ENCODE measurements at places on chromosomes 11 and 22.

- no peak for DNase-seq
These were observed 8.0 kb upstream of the MRPL16 start for GRCh38 chr11:59818572-59818971.

- no peak for DNase-seq
These were observed 1.0 kb upstream of the FKBP2 start for GRCh38 chr11:64239662-64240434.

GRCh38 chr11:69467646-69468045 is 13.8 kb upstream of the LINC01488 start:
- no peak for DNase-seq

DNA sequence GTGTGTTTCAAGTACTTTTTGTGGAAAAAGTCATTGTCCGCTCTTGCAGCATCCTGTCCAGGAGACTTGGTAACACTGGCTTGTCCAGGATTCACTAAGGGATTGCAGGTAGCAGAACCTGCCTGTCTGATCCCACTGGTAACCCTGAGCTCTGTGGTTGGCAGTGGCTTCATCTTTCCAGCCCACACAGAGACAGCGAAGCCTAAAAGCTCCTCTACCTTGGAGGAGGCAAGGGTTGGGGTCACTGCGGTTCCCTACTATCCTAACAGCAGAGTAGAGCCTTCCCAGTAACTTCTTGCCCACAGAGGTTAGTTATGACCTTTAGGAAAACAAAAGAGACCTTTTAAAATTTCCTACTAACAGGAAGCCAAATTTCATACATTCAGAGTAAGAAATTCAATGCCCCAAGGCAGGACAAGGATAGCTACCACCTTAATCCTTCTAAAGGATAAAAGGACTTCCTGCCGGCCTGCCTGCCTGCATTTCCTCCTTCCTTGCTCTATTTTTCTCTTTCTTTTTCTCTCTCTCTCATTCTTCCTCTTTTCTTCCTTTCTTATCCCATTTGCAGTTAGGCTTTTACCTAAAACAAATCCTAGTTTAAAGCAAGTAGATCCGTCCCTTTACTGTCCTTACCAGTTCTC is 8.4 kb upstream of the RCN1 start:
- no peak for DNase-seq

- no peak for DNase-seq
These were observed 369.3 kb downstream of the DLG2 start for GRCh38 chr11:85257837-85258236.

DNA sequence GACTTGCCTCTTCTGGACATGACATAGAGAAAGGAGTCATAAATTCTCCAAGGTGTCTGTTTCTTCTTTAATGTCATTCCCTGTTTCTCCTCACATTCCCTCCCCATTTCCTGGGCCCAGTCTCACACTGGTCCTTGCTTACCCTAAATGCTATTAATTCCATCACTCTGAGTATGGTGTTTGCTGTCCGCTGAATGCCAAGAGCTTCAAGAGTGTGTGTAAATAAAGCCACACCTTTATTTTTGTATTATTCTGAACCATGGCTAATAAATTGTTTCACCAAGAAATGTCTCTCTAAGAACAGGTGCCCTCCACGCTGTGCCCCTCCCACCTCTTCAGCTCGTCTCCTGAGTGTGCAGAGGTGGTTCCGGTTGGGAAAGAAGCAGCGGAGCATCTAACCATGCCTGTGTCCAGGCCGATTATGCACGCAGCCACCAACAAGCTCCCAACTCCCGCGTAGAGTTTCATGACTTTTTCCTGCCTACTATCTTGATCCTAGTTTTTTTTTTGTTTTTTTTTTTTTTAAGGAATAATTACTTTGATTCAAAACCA is 8.6 kb downstream of the TMEM121B start:
- no peak for DNase-seq

DNA sequence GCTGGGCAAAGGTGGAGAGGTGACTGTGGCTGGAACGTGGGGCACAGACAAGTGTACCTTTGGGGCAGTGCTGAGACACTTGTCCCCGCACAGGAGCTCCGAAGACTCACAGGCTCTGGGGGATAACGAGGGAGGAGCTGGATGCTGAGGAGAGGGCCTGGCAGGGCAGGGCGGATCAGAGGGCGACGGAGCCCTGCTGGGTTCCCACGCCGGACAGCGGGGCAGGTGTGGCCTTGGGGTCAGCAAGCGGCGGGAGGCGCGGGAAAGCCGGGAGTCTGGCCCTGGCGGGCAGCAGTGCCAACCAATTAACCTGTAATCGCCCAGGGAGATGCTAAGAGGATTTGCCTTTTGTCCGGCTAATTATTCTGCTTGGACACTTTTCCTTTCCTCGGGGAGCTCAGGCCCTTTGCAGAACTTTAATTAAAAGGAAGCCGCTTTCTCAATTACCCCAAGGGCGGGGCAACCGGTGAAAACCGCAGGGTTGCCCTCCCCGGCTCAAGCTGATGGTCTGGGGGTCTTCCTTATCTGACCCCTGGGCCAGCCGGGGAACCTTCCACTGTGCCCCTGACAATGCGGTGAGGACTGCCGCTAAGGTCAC is 71.5 kb downstream of the WNT7B start:
- DNase-seq = no peak

- DNase-seq = no peak
These were observed 67.7 kb downstream of the ST3GAL4 start for GRCh38 chr11:126423154-126423553.

- no peak for DNase-seq
These were observed 598.6 kb downstream of the BUD13 start for GRCh38 chr11:116173941-116174911.

GRCh38 chr11:67606093-67606491 is 644 bp upstream of the NDUFV1 start:
- DNase-seq = no peak

DNA sequence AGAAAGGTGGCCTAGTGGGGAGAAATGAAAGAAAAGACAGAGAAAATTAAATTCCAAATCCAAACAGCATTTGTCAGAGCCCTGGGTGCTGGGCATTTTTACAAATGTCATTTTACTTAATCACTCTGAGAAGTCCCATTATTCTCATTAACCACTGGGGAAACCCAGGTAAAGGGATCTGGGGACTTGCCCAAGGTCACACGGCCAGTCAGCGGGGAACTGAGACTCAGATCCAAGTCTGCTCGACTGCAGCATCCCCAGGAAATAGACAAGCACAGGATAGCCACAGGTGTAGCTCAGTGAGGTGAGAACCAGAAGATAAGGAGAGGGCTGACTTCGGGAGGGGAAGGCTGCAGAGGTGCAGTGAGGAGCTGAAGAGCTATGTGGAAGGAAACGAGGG is 7.9 kb downstream of the NRXN2 start:
- no peak for DNase-seq

DNA sequence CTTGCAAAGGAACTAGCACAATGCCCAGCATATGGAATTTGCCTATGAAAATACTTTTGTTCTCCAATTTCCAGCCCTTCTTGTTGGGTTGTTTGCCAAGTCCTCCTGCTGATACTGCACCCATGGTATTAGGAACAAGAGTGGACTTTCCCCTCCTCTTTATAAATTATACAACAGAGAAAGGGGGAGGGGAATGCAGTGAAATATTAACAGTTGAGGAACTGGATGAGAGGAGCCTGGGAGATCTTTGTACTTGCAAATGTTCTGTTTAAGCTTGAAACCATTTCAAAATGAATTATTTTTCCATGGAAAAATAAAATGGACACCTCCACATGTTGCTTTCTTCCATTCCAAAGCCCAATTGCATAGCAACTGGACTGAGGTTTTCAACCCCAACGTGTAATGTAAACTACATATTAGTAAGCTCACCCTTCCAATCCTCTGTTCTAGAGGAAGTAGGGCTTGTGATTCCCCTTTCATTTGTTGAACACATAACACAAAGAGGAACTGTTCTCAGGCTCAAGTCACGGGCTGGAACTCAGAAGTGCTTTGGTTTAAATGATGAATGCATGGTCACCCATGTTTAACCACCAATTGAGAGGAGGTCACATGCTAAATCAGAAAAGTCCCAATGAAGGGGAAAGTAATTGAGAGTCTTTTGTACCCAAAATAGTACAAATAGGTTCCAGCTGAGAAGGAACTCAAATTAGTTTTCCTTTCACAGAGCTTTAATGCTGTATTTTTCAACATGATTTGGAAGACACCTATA is 66.2 kb upstream of the ZC3H12C start:
- no peak for DNase-seq

- peak; percentile 63 for DNase-seq
These were observed 11.6 kb upstream of the RNH1 start for GRCh38 chr11:518463-519202.

GRCh38 chr11:114026355-114026754 is 33.2 kb upstream of the ZBTB16 start:
- DNase-seq = no peak

All from stimulated activated CD8-positive, alpha-beta memory T cell treated with anti-CD3 and anti-CD28 coated beads, Interleukin-15, amount 100 ng/mL, for 4 hours (primary cell).